ENCODE measurements at places on chromosomes 3 and 15.

DNA sequence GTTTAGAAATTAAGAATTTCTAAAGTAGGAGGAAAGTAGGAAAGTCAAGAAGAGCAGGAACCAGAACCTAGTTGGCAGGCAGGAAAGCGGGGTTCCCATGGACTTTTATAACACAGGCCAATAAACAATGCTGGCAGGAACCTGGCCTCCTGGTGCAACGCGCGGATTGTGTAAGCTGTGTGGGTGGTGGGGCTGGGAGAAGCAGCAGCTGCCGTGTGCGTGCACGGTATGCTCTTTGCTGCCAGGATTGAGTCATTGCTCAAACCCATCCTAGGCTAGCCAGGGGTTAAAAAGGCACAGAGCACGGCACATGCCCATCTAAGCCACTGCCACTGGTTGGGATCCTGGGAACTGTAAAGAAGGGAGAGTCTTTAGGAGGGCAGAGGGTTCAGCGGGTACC is 209.9 kb upstream of the RGMA start:
- DNase-seq, result no peak
- no peak overlapping the region for H3K4me3 ChIP-seq
- no peaks in the 10 kb centered on the region for H3K36me3 ChIP-seq
- peaks cover 2% of the 10 kb centered on the region for H3K4me1 ChIP-seq
- H3K27me3 ChIP-seq, result peaks cover 6% of the 10 kb centered on the region
- H3K27ac ChIP-seq, result no peak overlapping the region

DNA sequence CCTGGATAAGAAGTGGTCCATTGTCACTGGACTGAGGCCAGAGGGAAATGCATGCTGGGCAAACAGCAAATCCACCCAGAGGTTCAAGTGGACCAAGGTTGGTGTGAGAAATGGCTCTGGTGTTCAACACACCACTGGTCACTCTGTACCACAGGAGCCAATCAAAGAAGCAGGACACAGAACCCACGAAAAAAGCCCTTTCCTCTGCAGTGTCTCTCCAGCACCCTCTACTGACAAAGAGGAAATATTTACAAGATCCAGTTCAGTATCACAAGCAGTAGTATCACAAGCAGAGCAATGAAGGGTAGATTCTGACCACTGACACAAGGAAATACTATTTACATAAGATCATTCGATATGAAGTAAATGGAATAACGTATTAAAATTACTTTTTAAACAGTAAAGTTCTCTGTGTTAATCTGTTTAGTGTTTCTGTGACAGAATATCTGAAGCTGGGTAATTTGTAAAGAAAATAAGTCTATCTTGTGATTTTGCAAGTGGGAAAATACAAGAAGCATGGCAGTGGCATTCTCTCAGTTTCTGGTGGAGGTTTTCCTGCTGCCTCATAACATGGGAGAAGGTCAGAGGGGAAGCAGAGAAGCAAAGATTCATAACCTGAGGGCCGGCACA is 390.7 kb downstream of the EFHB start:
- H3K4me3 ChIP-seq, result no peak overlapping the region
- DNase-seq, result no peak
- no peaks in the 10 kb centered on the region for H3K4me1 ChIP-seq
- no peaks in the 10 kb centered on the region for H3K27me3 ChIP-seq
- H3K36me3 ChIP-seq, result no peaks in the 10 kb centered on the region

- DNase-seq, result no peak
- H3K27me3 ChIP-seq, result peaks cover 23% of the 10 kb centered on the region
- H3K27ac ChIP-seq, result no peak overlapping the region
- no peaks in the 10 kb centered on the region for H3K36me3 ChIP-seq
Observed at GRCh38 chr3:54144284-54144683, 21.9 kb downstream of the CACNA2D3 start.

DNA sequence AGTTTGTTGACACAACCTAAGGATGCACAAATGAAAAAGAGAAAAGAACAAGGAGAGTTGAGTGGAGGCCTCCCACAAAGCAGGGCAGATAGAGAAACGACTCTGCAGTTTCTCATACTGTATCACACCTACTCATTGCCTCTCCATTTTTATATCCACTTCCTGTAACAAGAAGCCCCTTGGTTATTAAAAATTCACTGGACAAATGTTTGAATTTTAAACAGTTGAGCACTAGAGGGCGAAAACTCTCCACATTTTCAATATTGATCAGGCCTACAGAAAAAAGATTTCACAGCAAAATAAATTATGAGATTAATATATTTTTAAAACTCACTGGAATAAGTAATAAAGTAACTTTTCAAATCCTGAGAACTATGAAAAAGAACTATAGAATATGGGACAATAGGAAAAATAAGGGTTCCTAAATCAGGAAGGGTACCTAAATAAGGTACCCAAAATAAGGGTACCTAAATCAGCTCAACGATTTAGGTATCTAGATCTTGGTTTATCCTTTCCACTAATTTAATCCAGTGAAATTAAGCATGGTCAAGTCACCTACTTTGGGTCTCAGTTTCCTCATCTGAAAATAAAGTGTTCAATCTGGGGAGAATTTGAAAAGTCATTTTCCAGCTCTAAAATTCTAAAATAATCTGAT is 47.0 kb upstream of the PPIB start:
- H3K36me3 ChIP-seq, result peaks cover 3% of the 10 kb centered on the region
- H3K27ac ChIP-seq, result no peak overlapping the region
- peaks cover 3% of the 10 kb centered on the region for H3K4me1 ChIP-seq
- DNase-seq, result no peak
- H3K4me3 ChIP-seq, result no peak overlapping the region
- H3K27me3 ChIP-seq, result no peaks in the 10 kb centered on the region

GRCh38 chr3:195869413-195870001 is 38.8 kb downstream of the TNK2 start:
- no peaks in the 10 kb centered on the region for H3K36me3 ChIP-seq
- no peak overlapping the region for H3K27ac ChIP-seq
- DNase-seq, result no peak
- no peaks in the 10 kb centered on the region for H3K27me3 ChIP-seq
- H3K4me3 ChIP-seq, result no peak overlapping the region
- peaks cover 3% of the 10 kb centered on the region for H3K4me1 ChIP-seq

DNA sequence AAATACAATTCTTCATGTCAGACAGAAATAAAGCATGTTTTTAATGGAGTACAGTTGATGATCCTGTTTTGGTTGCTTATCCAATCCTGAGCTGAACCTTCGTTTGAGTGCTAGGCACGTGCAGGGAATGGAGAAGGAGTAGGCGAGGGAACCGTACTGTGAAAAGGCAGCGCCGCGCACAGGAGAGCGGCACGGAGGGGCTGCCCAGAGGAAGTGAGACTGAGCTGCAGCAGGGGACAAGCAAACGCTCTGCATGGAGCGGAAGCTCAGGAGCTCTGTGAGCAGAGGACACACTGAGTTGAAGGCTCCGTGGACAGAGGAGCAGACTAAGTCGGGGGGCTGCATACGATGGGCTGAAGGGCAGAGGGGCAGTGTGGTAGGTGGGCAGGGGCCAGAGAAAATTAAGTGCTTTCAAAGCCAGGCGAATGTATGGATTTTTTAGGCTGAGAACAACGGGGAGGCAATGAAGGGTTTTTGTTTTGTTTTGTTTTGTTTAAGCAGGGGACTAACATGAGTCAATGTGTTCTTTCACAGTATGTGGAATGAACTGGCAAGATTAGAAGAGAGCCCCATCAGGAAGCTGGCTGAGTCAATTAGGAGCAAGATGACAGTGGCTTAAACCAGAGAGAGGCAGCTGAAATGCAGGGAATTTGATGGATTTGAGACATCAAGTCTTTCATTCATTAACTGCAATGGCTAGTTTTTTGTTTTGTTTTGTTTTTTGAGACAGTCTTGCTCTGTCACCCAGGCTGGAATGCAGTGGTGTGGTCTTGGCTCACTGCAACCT is 23.8 kb upstream of the TM2D3 start:
- DNase-seq, result no peak
- peaks cover 26% of the 10 kb centered on the region for H3K36me3 ChIP-seq
- H3K27me3 ChIP-seq, result no peaks in the 10 kb centered on the region
- H3K4me1 ChIP-seq, result peaks cover 18% of the 10 kb centered on the region
- H3K27ac ChIP-seq, result peak overlapping the region; percentile 79

GRCh38 chr15:99073008-99073717 is 31.7 kb upstream of the SYNM start:
- no peak overlapping the region for H3K4me3 ChIP-seq
- peaks cover 11% of the 10 kb centered on the region for H3K27me3 ChIP-seq
- no peak overlapping the region for H3K27ac ChIP-seq
- H3K36me3 ChIP-seq, result no peaks in the 10 kb centered on the region

DNA sequence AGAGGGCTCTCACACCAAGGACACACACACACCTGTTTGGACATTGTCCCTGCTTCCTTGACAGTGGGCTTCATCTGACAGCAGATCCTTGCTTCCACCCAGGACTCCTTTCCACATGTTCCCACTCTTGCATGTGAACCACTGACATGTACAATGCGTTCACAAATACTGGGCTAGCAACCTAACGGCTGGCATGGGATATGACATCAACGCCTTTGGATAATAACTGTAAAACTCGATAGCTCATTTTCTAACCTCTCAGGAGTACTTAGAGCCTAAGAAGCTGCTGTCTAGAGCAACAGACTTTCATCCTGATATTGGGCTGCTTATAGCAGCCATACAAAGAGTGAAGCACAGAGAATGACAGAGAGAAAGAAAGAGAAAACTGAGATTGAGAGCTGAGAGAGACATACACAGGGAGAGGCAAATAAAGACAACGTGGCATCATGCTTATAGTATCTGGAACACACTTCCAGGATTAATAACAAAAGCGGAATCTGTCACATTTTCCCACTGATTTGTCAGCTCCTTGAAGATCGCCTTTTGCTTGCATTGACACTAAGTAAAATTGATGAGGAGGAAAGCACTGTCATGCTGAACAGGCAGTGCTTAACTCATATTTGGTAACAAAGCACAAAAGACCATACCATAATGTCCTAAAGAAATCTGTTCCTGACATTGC is 1.7 kb downstream of the GUCA1C start:
- H3K27ac ChIP-seq, result no peak overlapping the region
- no peak overlapping the region for H3K4me3 ChIP-seq
- H3K36me3 ChIP-seq, result no peaks in the 10 kb centered on the region
- DNase-seq, result no peak
- H3K27me3 ChIP-seq, result peaks cover 33% of the 10 kb centered on the region

DNA sequence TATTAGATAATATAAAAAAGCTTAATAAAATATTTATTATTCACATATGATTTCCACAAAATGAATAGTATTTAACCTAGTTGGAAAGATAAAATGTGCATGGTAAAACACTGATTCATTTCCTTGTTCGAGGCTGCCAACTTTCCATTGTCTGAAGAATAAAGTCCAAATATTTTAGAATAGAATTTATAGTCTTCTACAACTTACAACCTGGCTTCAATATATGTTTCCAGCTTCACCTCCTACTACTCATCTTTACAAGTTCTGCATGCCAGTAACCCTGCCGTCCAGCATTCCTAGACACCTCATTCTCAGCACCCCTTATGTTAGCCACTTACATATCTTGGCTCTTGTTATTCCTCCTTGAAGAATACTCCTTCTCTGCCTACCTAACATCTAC is 244.5 kb downstream of the FGF12 start:
- no peak overlapping the region for H3K27ac ChIP-seq
- H3K4me1 ChIP-seq, result peaks cover 3% of the 10 kb centered on the region
- H3K27me3 ChIP-seq, result peaks cover 31% of the 10 kb centered on the region
- H3K4me3 ChIP-seq, result no peak overlapping the region

DNA sequence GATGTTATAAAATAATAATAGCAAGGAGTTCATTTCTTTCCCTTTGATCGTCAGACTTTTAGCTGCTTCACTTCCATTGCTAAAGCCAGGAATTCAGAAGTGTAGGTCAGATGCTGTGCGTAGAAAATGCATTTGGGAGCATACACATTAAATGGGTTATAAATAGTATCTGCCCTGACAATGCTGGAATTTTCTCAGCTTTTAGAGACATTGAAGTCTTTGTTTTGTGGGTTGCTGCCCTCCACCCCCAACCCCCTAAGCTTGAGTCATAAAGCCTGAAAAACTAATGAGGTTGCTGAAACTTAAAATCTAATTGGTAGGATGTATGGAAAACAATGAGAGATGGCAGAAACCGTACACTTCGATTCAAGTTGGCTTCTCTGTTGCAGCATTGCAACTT is 81.9 kb downstream of the MITF start:
- H3K4me1 ChIP-seq, result no peaks in the 10 kb centered on the region
- H3K27ac ChIP-seq, result no peak overlapping the region
- no peaks in the 10 kb centered on the region for H3K27me3 ChIP-seq

GRCh38 chr15:31200735-31201151 is 99.2 kb upstream of the TRPM1 start:
- no peak overlapping the region for H3K27ac ChIP-seq
- no peaks in the 10 kb centered on the region for H3K36me3 ChIP-seq
- peak; percentile 51 for DNase-seq
- H3K4me1 ChIP-seq, result peaks cover 21% of the 10 kb centered on the region
- H3K4me3 ChIP-seq, result peak overlapping the region; percentile 19
- no peaks in the 10 kb centered on the region for H3K27me3 ChIP-seq

- H3K27me3 ChIP-seq, result no peaks in the 10 kb centered on the region
- no peak overlapping the region for H3K4me3 ChIP-seq
- peaks cover 2% of the 10 kb centered on the region for H3K4me1 ChIP-seq
Observed at GRCh38 chr15:65576664-65577063, 34.3 kb downstream of the INTS14 start.

GRCh38 chr3:49248840-49249227 is 28.2 kb downstream of the C3orf62 start:
- no peak overlapping the region for H3K27ac ChIP-seq
- no peak overlapping the region for H3K4me3 ChIP-seq
- no peak for DNase-seq
- H3K36me3 ChIP-seq, result no peaks in the 10 kb centered on the region
- no peaks in the 10 kb centered on the region for H3K27me3 ChIP-seq

DNA sequence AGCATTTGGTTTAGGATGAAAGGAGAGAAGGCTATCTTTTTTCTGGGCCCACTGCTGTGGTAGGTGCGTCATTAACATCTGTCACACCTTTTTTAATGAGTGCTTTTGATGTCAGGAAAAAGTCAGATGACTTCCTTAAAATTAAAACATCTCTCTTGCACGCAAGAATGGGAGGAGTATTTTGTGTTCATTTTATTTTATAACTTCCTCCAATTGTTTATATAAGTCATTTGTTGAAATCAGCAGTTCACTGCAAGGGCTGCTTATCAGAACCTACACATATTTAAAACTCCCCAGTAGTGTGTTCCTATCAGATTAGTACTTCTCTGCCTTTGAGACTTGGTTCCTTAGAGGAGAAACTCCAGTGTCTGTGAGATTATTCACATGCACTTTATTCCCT is 143.8 kb downstream of the NEO1 start:
- H3K4me1 ChIP-seq, result no peaks in the 10 kb centered on the region
- H3K36me3 ChIP-seq, result peaks cover 4% of the 10 kb centered on the region
- DNase-seq, result no peak
- H3K27ac ChIP-seq, result peak overlapping the region; percentile 11
- no peak overlapping the region for H3K4me3 ChIP-seq
- H3K27me3 ChIP-seq, result no peaks in the 10 kb centered on the region

GRCh38 chr3:40237159-40237558 is 72.3 kb upstream of the EIF1B start:
- no peaks in the 10 kb centered on the region for H3K27me3 ChIP-seq
- peaks cover 5% of the 10 kb centered on the region for H3K36me3 ChIP-seq
- H3K27ac ChIP-seq, result no peak overlapping the region
- no peak for DNase-seq
- H3K4me3 ChIP-seq, result no peak overlapping the region

- H3K27me3 ChIP-seq, result no peaks in the 10 kb centered on the region
- H3K27ac ChIP-seq, result no peak overlapping the region
- DNase-seq, result no peak
- no peak overlapping the region for H3K4me3 ChIP-seq
- H3K36me3 ChIP-seq, result no peaks in the 10 kb centered on the region
- H3K4me1 ChIP-seq, result no peaks in the 10 kb centered on the region
Observed at GRCh38 chr3:83033133-83033532, 1271.7 kb upstream of the GBE1 start.
